ENCODE measurements at places on chromosomes 5 and 9.

DNA sequence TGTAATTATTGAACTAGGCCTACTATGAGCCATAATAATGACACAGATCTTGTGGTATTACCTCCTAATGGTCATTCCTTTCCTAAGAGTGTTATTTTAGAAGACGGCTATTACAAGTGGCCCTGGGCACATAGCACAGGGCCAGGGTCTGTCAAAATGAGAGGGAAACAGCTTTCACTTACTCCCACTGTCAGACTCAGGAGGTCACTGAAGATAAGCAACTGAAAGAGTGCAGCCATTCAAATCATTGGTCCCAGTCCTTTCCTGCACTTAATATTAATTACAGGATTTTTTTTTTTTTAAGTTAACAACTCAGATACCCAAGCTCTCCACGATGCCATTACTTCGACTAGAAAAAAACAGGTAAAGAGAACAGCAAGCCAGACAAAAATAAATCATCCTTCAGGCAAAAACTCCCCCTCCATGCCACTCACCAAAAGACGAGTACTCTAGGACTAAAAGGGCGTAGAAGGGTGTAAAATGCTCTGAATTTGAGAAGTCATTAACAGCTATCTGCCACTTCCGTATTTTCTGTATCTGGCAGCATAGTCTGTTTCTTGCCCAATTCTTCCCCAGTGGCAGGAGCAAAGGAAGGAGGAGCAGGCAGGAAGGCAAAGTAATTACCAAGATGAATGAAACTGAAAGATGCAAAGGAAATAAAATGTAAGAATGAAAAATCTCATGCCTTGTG is 87.4 kb downstream of the ZNF608 start:
- DNase-seq, result no peak

DNA sequence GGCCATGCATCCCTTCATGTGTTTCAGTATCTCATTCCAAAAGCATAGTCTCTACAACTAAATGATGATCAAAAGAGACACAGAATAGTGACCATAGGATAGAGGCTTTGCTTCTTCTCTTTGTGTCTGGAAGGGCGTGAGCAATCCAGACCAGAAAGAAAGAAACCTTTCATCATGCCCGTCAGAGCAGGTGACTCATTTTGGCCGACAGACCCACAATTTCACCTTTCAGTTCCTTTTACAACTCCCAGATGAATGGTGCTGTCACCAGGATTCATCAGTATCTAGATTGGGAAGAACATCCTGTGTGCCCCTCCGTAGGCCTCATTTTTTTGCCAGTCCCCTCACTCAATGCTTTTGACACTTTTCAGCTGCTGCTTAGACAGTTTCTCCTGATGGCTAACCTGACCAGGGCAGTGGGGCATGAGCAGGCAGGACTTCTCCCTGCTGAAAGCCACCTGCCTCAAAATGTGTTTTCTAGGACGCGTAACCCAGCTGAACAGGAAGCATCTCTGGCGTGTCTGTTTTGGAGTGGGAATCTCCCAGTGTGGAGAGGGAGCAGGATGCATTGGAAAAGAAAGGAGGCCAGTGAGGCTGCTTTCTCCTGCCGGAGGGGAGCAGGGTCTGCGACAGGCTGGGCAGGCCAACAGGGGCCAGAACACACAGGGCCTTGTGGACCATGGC is 21.2 kb downstream of the ABLIM3 start:
- DNase-seq, result no peak

GRCh38 chr5:124515497-124516245 is 230.8 kb downstream of the ZNF608 start:
- no peak for DNase-seq

DNA sequence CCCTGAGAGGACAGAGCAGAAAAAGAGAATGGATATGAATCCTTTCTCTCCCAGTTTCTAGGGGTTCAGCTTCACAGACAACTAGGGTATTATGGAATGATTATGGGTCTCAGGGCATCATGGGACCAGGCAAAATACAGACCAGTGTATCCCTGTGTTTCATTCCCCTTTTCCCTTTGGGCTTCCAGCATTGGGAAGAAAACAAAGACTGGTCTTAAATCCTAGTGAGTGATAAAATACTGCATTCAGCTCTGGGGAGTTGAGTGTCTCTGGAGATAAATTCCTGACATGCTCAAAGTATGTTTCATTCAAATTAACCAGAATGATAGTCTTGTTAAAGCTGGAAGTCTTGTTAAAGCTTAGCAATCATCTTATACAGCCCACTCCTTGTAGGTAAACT is 2.4 kb upstream of the POU4F3 start:
- no peak for DNase-seq

- no peak for DNase-seq
These were observed 55.7 kb downstream of the SUSD1 start for GRCh38 chr9:112119225-112120029.

- no peak for DNase-seq
These were observed 13.3 kb upstream of the HSDL2 start for GRCh38 chr9:112366591-112366990.

- DNase-seq, result no peak
These were observed 734 bp downstream of the SKP1 start for GRCh38 chr5:134175921-134176510.

DNA sequence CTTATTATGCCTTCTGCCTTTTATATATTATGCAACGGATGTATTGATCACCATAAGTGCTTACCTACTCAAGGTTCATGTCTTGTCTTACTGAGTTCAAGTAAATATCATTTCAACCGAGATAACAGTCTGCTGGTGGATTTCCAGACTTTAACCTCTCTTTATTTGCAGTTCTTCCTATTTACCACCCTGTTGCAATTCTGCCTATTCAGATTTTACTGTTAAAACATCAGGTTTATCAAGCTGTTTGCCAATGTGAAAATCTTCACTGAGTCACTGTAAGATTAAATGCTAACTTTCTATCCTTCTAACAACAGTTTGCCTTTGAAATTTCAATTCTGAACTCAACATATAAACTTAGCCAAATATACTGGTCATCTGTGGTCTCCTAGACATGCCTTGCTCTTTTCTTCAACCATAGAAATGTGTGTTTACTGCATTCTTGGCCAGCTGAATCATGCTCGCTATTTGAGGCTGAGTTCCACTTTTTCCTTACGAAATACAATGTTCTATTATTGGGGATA is 471.7 kb upstream of the RORB start:
- DNase-seq, result no peak

GRCh38 chr5:71830681-71831539 is 111.8 kb downstream of the CARTPT start:
- peak; percentile 65 for DNase-seq

DNA sequence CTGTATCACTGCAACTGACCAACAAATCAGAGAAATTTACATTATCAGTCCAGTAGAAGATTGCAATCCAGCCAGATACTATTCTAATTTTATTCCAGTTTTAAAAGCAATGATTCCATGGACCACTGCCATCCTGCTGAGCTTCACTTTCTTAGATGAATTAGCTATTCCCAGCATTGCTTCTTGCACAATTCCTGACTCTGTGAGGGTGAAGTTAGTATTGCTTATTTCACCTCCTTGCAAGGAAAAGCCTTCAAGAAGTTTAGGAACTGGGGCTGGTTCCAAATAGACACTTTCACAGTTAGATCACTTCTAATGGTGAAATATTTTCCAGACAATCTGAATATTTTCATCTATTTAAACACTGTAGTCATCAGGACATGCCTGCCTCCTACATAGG is 338.6 kb upstream of the TNC start:
- peak; percentile 90 for DNase-seq

DNA sequence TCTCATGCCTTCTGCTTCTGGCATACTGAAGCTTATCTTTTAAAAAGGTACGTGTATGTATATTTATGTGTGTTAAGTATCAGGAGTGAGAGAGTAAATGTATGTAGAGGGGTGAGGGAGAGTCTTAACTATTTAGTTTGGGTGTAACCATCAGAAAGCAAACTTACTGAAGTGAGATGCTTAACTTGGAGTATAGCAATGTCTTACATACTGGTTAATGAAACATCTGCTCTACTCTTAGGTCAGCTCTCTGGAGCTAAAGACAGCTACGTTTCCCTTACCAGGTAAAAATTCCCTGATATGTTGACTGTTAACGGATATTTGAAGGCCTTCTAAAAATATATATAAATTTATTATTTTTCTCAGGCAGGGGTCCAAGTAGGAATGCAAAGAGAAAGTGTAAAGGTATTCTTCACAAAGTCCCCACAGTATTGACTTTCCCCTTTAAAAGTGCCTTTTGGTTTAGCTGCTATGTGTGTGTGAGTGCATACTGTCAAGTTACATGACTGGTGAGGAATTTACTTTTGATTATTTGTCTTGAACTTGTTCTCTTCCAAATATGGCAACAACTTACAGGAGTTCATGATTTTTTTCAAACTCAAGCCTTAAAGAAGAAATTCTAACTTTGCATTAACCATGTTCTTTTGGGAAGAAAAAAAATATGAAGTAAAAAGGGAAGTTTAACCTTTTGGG is 12.3 kb upstream of the C5orf24 start:
- peak; percentile 51 for DNase-seq

- no peak for DNase-seq
These were observed 13.7 kb upstream of the RUFY1 start for GRCh38 chr5:179536676-179537075.

DNA sequence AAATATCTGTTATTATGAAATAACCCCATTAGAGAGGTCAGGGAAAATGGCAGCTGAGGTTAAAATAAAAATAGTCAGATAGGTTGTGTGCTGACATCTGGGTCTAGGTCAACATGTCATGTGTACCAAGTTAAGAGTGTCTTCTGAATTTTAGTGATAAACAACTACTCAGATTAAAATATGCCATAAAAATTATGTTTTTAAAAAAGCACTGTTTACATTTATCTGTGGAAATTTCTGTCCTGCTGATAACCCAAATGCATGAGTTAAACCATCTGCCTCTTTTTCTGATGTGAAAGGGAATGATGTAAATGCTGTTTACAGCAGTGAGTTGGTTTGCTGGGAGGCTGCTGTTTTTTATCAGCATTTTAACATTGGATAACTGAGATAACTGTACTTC is 361.2 kb upstream of the TARS1 start:
- DNase-seq, result no peak

DNA sequence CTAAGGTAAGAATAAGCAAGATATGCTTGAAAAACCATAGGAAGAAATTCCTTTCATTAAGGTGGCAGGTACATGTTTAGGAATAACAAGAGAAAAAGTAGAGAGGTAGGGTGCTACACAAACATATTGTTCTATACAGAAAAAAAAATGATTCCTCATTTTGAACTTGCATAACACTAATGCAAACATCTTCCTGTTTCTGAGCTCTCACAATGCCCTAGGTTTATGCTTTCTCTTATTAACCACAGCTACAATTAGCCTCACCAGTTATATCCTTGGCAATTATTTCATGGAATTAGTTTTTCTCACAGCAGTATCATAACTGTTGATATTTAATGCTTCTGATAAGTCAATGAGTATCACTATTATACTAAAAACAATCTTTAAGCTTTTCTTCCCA is 20.7 kb downstream of the CEMIP2 start:
- no peak for DNase-seq

DNA sequence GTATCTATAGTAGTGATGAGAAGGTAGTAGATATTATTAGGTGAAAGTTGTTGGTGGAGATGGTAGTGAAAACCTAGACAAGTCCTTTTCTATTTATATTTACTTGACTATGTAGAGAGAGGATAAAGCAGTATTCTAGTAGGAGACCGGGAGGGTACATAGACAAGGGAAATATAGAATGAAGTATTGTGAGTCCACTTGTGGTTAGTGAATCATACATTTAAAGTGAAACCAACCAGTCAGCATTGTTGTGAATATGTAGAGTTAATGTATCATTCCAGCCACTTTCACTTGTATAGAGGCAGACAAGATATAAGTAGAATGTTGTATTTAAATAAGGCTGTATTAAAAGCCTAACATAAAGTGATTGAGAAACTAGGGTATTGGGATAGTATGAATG is 1711.3 kb upstream of the ACO1 start:
- DNase-seq, result no peak
